ENCODE measurements at places on chromosomes 2 and 18.
A peak's percentile ranks its signal among the peaks of the same experiment; 100 is the strongest.

GRCh38 chr2:62760555-62760954, 55.0 kb downstream of the EHBP1 start:
- peak; percentile 78 for DNase-seq

DNA sequence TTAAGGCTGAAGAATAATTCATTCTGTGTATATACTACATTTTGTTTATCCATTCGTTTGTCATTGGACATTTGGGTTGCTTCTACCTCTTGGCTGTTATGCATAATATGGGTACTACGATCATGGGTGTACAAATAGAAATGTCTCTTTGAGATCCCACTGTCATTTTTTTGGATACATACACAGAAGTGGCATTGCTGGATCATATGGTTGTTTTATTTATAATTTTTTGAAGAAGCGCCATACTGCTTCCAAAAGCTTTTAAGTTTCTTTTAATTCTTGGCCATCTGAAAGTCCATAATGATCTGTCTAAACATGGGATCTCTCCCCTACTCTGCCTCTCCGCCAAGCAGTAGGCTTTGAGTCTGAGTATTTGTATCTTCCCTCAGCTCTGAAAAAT, 18.6 kb downstream of the PPM1B start:
- DNase-seq = no peak

- no peak for DNase-seq
Observed at GRCh38 chr2:29573612-29574011, 347.8 kb downstream of the ALK start.

- DNase-seq = no peak
Observed at GRCh38 chr18:47557160-47557559, 305.7 kb upstream of the SKOR2 start.

- no peak for DNase-seq
Observed at GRCh38 chr2:24707143-24707542, 86.0 kb downstream of the PTRHD1 start.

Measured in IMR-90 (cell line).